ENCODE measurements at places on chromosomes 11 and 22.
A peak's percentile ranks its signal among the peaks of the same experiment; 100 is the strongest.

DNA sequence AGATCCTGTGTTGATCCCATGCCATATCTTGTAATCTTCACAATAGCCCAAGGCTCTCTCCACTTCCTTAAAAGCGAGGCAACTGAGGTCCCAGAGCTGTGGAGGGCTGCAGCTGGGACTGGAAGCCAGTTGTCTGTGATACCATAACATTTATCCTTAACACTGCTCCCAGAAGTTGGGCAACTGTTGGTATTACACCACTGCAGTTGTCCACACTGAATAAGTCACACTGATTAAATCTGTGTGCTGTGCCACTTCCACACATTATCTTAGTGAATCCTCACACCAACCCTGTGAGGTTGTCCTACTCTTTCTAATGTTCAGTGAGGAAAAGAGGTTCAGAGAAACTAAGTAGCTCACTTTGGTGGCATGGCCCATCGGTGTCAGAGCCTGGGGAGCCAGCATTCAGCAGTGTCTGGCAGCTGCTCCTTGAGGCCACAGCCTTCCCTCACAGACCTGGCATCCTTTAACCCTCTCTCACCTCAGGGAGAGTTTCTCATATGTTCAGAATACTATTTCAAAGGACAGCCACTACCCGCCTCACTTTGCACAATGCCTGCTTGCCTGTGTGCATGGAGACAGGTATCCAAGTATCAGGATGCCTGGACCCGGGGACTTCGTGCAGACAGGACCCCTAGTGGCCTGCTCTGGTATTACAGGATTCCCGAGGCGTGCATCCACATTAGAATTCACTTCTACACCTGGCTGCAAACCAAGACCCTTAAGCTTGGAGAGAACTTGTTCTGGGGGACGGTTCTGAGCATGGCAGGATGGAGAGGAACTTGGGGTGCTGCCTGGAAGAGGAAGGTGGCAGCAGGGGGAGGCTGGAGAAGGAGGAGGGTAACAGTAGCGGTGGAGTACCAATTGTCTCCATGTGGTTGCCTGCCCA is 221.9 kb upstream of the TBCEL start:
- H3K27me3 ChIP-seq = peaks cover 51% of the 10 kb centered on the region
- H3K4me3 ChIP-seq = no peak overlapping the region
- peaks cover 4% of the 10 kb centered on the region for H3K4me1 ChIP-seq
- no peaks in the 10 kb centered on the region for H3K36me3 ChIP-seq
- H3K27ac ChIP-seq = no peak overlapping the region

GRCh38 chr11:113553915-113554314 is 78.7 kb upstream of the DRD2 start:
- H3K27ac ChIP-seq = no peak overlapping the region
- no peak overlapping the region for H3K4me3 ChIP-seq

GRCh38 chr22:48748860-48749554 is 1078.7 kb downstream of the BRD1 start:
- H3K4me3 ChIP-seq = no peak overlapping the region
- H3K27ac ChIP-seq = no peak overlapping the region
- no peaks in the 10 kb centered on the region for H3K27me3 ChIP-seq
- DNase-seq = no peak

DNA sequence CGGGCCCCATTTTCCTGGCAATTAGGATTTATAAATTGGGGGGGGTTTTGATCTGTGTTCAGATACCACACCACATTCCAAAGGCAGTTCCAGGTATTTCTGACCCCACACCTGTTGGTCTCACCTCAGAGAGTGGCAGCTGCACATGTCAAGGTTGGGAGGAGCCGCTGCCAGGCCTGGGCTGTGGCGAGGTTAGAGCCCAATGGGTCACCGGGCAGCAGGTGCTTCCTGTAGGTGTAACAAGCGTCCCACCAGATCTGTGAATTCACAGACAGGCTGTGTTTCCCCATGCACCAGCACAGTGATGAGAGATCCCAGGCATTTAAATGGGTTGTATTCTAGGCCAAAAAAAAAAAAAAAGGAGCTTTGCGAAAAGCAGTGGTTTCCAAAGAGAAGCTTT is 58.6 kb downstream of the CABIN1 start:
- H3K4me3 ChIP-seq = no peak overlapping the region
- no peak overlapping the region for H3K27ac ChIP-seq
- no peak for DNase-seq
- H3K4me1 ChIP-seq = no peaks in the 10 kb centered on the region
- peaks cover under 1% of the 10 kb centered on the region for H3K36me3 ChIP-seq

DNA sequence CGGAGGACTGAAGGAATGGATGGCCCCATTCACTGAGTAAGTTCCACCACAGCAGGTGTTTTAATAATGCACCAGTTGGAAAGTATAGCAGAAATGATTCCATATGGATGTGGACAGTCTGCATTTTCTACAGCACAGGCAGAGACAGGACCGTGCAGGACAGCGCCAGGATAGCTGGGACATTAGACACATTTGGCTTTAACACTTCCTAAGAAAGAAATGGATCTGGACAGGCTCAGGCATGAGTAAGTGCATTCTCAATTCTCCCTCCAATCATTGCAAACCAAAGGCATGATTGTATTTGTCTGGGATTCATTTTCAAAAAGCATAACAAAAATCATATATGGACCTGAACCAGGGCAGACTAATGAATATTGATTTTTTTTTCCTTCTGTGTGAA is 233.0 kb upstream of the POU2AF2 start:
- no peaks in the 10 kb centered on the region for H3K4me1 ChIP-seq
- no peak for DNase-seq
- peaks cover 18% of the 10 kb centered on the region for H3K27me3 ChIP-seq

- DNase-seq = no peak
- peaks cover 65% of the 10 kb centered on the region for H3K36me3 ChIP-seq
- no peaks in the 10 kb centered on the region for H3K27me3 ChIP-seq
- peaks cover 24% of the 10 kb centered on the region for H3K4me1 ChIP-seq
- peak overlapping the region; percentile 92 for H3K4me3 ChIP-seq
Observed at GRCh38 chr22:23893121-23893944, 850 bp upstream of the MIF start.

Measured in Calu3 (cell line).